ENCODE measurements at places on chromosomes 3 and 15.

DNA sequence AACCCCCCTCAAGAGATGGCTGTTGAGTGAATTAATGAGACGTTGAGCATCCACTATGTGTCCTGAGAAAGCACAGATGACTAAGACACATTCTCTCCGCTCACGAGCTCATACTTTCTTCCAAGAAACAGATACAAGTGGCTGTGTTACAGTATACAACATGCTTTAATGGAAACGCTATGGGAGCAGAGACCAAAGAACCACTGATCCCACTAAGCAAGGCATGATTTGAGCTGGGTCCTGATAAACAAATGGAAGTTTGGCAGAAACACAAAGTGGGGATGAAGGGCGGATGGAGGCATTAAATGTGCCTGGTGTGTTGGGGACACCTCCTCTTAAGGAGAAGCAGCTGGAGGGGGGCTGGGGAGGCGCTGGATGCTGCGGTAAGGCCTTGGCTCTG lies 129.4 kb downstream of the UACA start:
- no peak for DNase-seq

DNA sequence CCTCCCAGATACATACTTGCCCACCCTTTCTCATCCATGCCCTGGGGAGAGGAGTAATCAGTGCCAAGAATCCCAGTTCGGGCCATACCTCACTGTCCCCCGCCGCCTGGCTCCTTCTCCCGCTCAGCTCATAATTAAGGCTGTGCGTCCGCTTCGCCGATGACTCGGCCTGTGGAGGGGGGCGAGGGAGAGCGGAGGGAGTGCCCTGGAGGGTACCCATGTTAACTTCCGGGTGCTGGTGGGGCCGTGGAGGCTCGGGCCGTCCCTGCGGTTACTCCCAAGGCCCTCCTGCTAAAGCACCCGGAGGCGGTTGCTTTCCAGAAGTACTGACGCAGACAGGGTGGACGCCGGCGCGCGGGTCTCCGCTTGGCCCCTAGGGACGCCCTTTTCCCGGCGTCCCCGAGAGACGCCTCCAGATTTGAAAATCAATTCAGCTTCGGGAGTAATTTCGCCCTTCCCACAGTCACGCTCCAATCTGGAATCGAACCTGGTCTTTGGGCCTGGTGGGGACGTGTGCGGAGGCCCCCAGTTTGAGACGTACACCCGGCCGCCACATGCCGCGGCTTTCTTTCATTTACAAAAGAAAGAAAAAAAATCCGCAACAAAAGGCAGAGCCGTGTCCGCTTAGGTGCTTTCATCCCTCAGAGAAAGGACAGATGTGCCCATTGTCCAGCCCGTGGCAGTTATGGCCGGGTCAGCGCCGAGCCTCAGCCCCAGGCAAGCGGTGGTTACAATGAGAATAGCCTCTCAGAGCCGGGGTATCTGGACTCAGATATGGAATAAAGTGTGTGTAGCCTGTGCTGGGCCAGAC lies 1.0 kb upstream of the ONECUT1 start:
- DNase-seq = peak; percentile 24

- no peak for DNase-seq
Measured at GRCh38 chr3:45683417-45684326, 5.5 kb upstream of the SACM1L start.

DNA sequence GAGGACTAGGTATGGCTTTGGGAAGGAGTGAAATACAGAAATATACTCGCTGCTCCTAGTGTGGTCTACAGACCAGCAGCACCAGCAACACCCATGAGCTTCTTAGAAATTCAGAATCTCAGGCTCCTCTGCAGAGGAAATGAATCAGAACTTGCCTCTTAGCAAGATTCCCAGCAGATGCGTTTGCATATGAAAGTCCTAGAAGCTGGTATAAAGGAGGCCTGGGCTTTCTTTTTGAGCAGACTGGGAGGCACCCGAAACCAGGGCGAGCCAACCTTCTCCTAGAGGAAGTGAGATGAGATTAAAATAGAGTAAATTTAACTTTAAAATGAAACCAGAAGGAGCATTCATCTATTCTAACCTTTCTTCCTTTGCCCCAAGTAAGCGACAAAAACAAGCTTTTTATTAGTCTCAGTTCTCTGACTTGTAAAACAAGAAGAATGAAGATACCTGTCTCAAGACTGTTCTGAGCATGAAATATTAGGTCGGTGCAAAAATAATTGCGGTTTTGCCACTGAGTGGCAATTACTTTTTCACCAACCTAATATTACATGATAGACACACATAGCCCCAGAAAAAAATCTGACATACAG lies 140.0 kb downstream of the PDZRN3 start:
- no peak for DNase-seq

- no peak for DNase-seq
Measured at GRCh38 chr15:71085809-71086208, 29.5 kb upstream of the THSD4 start.

DNA sequence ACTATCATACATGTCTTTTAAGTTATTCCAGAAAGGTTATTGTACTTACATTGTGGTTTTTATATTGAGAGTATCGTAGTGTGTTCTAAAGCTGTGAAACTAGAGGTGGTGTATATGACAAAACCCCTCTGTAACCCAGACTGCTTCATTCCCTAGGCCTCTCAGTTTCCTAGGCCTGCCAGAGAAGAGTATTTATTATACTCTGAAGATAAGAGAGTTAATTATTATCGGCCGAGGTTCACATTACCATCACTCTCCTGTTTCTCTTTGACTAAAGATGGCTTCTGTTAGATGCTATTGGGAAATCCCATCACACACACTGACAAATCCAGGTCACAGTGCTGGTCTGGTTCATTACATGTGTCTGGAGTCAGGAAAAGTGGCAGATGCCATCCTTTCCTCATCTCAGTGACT lies 20.5 kb downstream of the EXOSC7 start:
- DNase-seq = peak; percentile 22

DNA sequence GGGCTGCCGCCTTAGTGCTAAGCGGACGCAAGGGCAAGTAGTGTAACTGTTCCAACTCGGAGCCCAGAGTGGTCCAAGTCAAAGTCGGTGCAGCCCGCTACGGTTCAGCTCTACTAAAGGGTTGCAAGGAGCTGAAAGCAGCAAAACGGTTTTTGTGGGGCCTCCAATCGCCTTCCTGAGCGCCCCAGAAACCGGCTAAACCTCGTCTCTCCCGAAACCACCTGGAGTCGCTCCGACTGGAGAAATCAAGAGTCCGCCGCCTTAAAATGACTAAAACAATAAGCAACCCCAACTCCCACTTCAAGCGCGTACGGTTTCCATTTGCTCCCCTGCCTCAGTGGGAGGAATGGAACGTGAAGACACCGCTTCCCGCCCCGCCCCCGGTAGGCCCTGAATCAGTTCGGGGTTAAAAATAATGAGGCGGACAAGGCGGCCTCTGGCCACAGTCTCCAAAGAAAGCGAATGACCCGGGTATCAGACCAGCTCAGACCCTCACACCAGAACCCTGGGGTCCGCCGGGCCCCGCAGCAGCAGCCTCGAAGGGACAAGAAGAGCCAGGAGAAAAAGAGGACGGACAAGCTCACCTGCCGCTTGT lies 401 bp downstream of the SEC11A start:
- DNase-seq = peak; percentile 32

DNA sequence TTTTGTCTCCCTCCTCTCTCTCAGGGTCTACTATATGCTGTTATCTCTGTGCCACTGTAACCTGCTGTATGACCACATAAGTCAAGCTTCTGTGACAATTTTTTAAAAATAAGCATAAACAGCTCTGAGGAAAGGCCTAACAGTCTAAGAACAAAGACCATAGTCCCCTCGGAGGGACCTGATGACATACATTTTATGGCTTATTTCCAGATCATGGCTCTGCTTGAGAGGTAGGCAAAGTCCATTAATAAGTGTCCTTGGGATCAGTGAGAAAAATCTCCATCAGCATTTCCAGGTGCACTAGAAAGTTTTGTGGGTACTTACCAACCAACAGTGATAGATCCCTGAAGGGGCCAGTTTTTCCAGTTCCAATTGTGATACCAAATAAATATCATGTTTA lies 123.8 kb downstream of the TNIK start:
- DNase-seq = no peak
